Renal cortex interstitium (tissue), 15 donors: ENCODE measurements at places on chromosomes 2 and 18.
A peak's percentile ranks its signal among the peaks of the same experiment; 100 is the strongest.

DNA sequence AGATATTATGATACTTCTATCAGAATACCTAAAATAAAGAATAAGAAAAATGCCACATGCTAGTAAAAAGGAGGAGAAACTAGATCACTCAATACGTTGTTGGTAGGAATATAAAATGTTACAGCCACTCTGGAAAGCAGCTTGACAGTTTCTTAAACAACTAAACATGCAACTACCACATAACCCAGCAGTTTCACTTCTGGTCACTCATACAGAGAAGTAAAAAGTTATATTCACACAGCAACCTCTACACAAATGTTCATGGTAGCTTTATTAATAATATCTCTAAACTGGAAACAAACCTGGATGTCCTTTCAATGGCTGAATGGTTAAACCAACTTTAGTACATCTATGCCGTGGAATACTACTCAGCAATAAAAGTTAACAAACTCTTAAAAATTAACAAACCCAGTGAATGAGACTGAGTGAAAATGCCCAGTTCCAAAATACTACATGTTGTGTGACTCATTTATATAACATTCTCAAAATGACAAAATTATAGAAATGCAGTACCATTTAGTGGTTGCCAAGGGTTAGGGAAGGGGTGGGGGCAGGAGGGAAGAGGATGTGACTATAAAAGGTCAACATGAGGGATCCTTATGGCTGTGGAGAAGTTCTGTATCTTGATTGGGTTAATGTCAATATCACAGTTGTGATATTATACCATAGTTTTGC lies 124.1 kb downstream of the MMADHC start:
- no peak for DNase-seq

DNA sequence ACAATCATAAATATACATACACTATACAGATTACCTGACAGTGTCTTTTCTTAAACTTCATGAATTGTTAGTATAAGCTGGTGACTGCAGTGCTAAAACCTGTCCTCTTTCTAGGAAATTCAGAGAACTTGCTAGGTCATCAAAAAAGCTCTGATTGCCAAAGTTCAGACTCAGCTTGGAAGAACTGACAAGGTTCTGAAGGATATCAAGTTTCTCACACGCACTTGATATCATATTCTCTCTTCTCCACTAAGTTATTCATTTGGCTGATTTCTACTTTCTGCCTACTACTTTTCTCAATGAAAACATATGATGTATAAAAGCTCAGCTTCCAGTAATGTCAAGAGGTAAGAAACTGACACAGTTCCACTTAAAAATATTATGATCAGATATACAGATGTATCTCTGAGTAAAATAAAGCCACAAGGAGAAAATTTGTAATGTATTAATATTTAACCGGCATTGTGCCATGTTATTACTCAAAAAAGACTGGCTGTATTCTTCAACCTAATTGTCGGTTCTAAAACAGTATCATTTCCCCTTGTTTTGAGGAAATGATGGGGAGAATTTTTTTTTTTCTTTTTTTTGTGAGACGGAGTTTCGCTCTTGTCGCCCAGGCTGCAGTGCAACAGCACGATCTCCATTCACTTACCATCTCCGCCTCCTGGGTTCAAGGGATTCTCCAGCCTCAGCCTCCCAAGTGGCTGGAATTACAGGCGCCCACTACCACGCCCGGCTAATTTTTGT lies 2.4 kb downstream of the OSBPL1A start:
- DNase-seq: no peak

- no peak for DNase-seq
Measured at GRCh38 chr18:79069717-79070151, 540 bp downstream of the ATP9B start.

DNA sequence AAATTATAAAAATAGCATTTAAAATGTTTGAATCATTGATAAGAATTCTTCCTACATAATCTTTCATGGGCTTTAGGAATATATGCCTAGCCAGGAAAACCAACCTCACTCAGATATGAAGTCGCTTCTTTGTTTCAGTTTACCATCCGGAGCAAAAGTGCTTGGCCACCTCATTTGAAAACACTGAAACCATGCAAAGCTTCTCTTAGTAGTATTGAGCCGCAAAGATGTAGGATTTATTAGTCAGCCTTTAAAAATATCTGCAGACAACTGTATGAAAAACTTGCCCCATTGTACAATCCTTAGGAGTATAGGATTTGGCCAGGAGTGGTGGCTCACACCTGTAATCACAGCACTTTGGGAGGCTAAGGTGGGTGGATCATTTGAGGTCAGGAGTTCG lies 24.3 kb upstream of the GPD2 start:
- no peak for DNase-seq

DNA sequence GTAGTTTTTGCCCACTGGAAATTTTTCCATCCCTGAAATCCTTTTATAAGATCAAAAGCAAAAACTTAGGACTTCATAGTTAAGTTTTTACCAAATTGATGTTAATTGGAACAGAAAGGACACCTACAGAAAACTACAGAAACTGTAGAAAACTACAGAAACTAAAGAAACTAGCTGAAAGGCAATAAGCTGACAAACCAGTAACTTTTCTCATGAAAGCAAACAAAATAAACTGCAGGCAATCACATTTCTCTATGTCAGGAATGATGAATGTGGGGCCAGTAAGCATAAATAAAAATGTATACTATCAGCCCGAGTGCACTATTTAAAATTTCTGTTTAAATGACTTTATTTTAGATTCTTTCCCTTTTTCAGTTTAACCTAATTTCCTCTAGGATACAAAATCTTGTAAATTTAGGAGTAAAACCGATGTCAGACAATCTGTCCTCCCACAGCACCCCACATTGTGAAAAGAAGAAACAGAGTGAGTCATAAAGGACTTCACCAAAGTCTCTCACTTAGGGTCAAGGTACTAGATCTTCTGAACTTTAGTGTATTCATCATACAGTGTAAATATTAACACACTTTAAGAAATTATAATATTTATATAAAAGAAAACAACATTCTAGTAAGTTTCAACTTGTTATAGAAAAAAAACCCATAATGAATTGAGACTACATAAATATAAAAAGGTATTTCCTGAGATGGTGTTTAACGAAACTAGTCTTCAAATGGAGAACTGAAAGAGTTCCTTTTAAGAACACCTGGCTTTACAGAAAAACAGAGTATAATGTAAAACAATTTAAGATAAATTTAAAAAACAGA lies 46.6 kb downstream of the USP40 start:
- no peak for DNase-seq

DNA sequence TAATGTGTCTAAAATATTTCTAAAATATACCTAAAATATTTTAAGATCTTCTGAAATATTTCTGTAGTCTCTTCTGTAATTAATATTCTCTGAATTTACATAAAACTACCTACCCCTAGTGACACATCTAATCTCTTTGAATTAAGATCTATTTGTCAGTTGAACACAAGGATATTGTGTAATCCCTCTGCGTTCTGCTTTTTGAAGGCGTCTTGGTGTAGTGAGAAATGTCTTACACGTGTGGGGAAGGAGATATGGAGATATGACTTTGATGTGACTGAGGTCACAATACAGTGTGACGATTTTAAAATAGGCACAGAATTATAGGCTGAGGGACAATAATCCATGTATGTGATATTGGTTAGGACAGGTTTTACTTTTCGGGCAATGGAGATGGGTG lies 79.8 kb downstream of the DOK6 start:
- DNase-seq: no peak

GRCh38 chr2:18980104-18980785 lies 378.2 kb downstream of the OSR1 start:
- no peak for DNase-seq

GRCh38 chr2:145287736-145288135 lies 767.8 kb upstream of the ZEB2 start:
- DNase-seq: peak; percentile 61
